ENCODE measurements at places on chromosomes 7 and 10.

DNA sequence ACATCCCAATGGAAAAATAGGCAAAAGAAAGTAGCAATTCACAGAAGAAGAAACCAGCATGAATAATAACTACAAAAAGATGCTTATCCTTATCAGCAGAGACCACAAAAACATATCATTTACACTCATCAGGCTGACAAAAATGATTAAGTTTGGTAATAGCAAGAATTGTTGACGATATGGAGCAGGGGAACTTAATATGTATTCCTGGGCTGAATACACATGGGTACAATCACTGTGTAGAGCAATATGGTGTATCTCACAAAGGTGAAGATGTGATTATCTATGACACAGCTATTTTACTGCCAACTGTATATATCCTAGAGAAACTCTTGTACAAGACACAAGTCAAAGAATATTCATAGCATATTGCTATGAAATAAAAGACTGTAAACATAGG lies 141.8 kb upstream of the NOBOX start:
- no peak for DNase-seq

DNA sequence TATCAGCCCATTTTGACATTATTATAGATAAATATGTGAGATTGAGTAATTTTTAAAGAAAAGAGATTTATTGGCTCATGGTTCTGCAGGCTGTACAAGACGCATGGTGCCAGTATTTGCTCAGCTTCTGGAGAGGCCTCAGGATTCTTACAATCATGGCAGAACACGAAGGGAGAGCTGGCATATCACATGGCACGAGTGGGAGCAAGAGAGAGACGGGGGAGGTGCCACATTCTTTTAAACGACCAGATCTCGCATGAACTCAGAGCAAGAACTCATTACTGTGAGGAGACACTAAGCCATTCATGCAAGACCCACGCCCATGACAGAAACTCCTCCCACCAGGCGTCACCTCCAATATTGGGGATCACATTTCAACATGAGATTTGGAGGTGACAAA lies 40.1 kb upstream of the ZNF488 start:
- no peak for DNase-seq

GRCh38 chr10:76251841-76252671 lies 820.6 kb downstream of the LRMDA start:
- no peak for DNase-seq

GRCh38 chr7:70695795-70696083 lies 436.2 kb upstream of the GALNT17 start:
- no peak for DNase-seq

- DNase-seq, result no peak
Observed at GRCh38 chr7:22320416-22320815, 36.5 kb downstream of the RAPGEF5 start.

- DNase-seq, result no peak
Observed at GRCh38 chr7:158113321-158114025, 474.1 kb downstream of the PTPRN2 start.

GRCh38 chr7:51313738-51314425 lies 2.7 kb downstream of the COBL start:
- no peak for DNase-seq

DNA sequence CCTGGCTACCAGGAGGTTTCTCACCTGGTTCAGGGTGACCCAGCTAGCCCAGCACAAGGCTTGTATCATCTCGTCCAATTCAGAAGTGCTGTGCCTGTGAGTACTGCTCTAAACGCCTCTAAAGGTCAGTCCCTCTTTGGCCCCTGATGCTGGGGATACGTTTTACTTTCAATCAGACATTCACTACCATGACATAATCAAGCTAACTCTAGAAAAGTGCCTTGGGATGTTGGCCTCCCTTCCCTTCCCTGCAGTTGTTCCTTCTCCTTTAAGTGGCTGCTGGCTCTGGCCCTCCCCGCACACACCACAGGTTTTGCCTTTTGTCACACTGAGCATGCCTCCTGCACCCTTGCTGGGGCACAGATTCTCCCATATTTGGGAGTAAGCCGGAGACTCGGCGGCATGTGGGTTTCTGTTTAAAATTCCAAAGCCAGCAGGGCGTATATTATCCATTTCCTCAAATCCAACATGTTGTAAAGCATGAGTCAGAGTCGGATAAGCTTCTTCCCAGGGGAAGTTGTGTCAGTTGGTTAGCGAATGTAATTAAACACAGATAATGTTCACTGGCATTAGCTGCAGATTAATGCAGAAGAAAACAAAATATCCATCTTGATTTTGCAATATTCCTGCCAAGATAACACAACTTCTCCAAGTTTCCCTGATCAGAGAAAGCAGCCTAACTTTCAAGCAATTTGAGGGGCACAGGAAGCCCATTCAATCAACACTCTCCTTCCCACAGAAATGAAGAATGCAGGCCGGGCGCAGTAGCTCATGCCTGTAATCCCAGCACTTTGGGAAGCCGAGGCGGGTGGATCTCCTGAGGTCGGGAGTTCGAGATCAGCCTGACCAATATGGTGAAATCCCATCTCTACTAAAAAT lies 31.8 kb upstream of the VCL start:
- peak; percentile 68 for DNase-seq

DNA sequence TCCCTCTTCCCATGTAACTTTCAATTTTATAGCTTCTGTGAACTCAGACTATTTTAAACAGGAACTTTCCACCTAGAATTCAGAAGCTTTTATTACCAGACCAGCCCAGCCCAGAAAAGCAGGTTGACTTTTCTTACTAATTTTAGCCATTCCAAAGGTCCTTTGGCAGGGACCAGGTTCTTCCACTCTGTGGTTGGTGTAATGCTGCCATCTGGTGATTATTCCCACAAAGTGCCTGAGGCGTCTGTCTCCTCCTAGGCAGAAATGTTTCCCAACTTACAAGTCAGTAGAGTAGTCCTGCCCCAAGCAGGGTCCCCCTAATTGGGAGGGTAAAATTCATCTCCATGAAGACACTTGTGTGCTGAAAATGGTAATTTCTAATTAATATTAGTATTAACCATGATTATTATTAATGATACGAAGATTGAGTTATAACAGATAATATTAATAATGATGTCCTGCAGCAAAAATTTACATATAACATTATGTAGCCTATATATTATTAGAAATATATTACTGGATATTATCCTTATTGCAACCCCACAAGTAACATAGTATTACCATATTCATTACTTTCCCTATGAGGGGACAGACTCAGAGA lies 53.0 kb upstream of the PPP1R17 start:
- DNase-seq, result peak; percentile 42

DNA sequence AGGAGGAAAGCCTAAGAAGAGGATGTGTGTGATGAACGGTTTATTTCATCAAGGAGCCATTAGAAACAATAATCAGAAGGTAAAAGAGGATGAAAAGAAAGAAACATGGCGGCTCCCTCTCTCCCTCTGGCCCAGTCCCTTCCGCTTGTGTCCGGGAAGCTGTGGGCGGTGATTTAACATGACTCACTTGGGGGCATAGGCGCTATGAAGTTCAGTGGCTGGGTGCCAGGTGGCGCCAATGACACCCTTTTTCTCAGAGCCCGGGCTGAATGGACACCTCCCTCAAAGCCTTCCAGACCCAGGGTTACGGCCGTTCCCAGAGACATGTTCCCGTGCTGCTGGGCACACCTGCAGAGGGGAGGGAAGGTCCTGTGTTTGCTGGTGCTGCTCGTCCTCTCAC lies 244.0 kb downstream of the SKAP2 start:
- DNase-seq, result peak; percentile 18

Measured in KBM-7 (cell line).